ENCODE measurements at places on chromosomes 13 and 19. TPM values are rescaled to one million over a fixed set of nuclear protein-coding genes. Genes with fewer than 3 reads are reported as not detected.

Gene CD177
- total RNA-seq, result 0.72 TPM

Gene DPF1
- total RNA-seq, result not detected

- DNase-seq, result peak; percentile 81
Observed at GRCh38 chr19:45496349-45496953, 396 bp downstream of the RTN2 start.

Gene CDK8
- 8.8 TPM for total RNA-seq

DNA sequence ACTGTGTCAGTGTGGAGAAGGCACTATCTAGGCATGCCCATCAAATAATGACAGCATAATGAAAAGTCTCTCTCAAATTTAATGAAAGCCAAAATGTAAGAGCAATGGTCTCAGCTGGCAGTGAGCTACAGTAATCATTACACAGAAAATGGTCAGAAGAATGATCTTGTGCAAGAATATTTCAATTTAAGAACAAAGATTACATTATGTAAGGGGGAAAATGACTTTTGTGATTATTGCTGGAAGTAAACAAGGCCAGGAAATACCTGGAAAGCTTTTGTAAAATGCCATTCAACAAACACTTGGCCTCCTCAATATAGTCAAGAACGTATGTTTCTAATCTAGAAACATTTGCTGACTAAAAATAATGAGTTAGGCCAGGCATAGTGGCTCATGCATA lies 89.1 kb downstream of the CAB39L start:
- no peak for DNase-seq

- no peak for DNase-seq
Observed at GRCh38 chr13:36453516-36453915, 21.2 kb downstream of the CCNA1 start.

DNA sequence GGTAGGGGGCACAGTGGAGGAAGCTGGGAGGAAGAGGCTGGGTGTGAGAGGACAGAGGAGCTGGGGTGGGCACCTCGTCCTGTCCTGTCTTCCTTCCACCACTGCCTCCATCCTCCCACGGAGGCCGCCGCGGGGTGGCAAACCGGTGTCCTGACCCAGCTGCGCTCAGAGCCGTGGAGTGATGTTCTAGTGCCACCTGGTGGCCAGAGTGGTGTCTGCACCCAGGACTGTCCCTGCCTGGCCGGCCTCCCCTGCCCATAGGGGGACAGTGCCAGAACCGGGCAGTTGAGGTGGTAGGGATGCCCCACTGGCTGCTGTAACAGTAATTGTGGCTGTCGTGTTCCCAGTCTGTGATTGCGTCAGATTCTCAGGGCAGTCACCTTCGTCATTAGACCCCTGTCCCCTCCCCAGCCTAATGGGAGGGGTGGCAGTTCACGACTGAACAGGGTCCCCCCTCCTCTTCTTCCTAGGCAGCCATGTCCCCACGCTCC lies 11.1 kb upstream of the ARRDC2 start:
- DNase-seq, result peak; percentile 83

DNA sequence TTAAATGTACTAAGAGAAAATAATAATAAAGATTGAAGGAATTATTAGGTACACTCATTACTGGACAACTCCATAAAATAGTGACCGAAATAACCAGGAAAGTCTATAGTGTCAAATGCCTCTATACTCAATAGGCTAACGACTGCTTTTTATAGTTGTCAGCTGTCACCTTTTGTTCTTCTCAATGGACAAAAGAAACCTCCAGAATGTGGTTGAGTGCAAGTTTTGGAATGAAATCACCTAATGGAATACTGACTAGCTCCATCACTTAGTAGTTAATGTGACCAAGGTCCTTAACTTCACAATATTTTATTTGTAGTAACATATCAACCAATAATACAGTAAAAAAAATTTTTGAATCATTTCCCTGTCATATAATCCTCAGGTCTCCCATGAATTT lies 18.1 kb downstream of the TSC22D1 start:
- no peak for DNase-seq

- DNase-seq, result no peak
Observed at GRCh38 chr19:48836089-48837017, at the start of gene HSD17B14. Gene HSD17B14, minus strand, starts transcription at chr19:48836491. Its CDS starts 80 bp downstream, at chr19:48836411.

- DNase-seq, result no peak
Observed at GRCh38 chr13:114136576-114136975, 4.2 kb upstream of the RASA3 start.

DNA sequence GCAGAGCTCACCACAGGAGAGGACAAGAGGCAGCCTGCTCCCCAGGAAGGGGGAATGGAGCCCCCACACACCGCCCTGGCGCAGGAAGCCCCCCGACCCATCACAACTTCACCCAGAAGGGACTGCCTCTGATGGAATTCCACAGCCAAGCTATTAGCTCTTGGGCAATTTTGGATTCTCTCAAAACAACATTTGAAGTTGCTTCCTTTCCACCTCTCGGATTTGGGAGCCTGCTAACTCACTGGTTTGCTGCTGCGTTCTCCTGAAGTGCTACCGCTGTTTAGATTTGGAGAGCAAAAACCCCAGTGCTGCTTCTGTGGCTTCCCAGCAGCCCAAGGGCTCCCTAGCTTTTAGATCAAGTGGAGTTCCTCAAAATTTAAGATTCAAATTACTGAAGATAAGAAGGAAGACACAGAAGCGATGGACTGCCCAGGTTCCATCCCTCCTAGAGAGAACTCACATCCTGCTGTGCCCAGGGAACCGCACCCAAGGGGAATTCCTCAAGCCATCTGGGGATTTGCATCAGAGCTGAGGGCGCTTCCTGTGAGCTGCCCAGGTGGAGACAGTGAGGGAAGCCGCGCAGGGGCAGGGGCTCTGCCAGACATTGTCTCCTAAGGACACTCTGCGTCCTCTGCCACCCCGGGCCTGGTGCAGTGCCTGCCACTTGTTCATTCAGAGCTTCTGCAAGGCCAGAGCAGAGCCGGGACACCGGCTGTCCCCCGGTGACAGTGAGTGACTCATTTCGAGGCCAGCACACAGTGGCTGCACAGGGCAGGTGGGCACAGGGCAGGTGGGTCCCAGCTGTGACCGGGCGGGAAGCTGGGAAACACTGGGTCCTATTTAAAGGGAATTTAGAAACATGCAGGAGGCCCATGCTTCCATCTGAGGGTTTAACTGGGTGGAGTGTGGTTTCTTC lies 45.5 kb downstream of the COL4A1 start:
- DNase-seq, result peak; percentile 18

- no peak for DNase-seq
Observed at GRCh38 chr19:43638995-43639518, 593 bp downstream of the CADM4 start.

GRCh38 chr19:1315470-1316166 lies 29.9 kb downstream of the EFNA2 start:
- DNase-seq, result peak; percentile 39

DNA sequence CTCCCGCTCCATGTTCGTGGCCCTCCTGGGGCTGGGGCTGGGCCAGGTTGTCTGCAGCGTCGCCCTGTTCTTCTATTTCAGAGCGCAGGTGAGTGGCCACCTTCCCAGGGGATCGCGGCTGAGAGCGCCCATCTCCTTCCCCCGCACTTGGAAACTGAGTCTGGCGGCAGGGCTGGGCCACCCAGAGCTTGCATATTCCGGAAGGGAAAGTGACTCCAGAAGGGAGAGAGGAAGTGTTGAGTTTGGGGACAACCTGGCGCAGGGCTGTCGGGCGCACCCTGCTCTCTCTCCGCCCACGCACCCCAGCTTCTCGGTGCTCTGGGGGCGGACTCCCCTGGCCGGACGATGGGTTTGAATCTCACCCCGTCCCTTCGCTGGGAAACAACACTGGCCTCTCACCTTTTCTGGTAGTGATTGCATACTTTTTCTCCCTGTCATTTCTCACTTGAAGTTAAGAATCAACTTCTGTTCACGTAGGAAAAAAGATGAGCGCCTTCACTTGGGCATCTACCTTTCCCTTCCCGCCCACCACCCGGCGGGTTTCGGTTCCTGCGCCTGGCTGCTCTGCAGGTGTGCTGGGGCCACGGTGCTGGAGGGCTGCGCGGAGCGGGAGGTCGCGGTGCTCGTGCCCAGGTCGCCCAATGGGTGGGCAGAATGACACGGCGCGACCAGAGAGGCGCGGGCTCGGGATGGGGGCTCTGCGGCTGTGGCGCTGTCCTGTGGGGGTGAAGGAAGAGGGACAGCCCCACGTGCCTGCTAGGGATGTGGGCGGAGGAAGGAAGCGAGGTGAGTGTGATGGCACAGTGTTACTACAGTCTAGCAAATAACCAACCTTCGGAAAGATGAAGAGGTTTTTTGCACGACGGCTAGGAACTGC lies 721 bp downstream of the TNFSF11 start:
- no peak for DNase-seq

DNA sequence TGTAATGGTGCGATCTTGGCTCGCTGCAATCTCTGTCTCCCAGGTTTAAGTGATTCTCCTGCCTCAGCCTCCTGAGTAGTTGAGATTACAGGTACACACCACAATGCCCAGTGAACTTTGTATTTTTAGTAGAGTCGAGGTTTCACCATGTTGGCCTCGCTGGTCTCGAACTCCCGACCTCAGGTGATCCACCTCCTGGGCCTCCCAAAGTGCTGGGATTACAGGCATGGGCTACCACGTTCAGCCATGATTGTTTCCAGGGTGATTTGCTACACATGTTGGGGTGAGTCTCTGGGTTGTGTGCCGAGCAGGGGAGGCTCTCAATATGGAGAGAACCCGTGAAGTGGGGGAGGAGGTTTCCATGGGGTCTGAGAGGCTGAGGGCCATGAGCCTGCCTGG lies 24.8 kb upstream of the CEACAM21 start:
- no peak for DNase-seq

Gene ADGRE3
- not detected for total RNA-seq

- no peak for DNase-seq
Observed at GRCh38 chr13:46181377-46181839, 569 bp downstream of the LCP1 start.

Gene IGFL1
- not detected for total RNA-seq

GRCh38 chr19:42325896-42326771 lies 699 bp downstream of the MEGF8 start:
- peak; percentile 65 for DNase-seq

- peak; percentile 90 for DNase-seq
Observed at GRCh38 chr13:74575729-74576125, 441.5 kb upstream of the KLF12 start.

DNA sequence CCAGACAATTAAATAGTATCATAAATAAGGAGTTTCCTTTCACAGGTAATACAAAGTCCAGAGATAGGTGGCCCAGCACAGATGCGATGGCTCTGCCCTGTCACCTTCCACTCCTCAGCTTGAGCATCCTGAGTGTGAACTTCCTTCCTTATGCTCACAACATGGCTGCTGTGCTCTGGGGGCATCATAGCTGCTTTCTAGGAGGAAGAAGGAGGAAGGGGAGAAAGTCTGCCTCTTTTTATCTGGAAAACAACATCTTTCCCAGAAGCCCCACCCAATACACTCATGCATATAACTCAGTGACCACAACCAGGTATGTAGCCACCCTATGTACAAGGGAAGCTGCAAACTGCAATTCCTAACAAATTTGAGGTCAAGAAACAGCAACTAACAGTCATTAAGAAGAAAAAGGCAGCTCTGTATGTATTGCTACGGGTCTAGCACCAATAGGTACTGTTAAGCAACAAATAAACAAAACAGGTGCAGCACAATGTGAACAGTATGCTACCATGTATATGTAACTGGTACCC lies 201.2 kb upstream of the UBL3 start:
- DNase-seq, result no peak

- DNase-seq, result no peak
Observed at GRCh38 chr19:33426621-33427361, 53.3 kb downstream of the CEBPG start.

- DNase-seq, result no peak
Observed at GRCh38 chr19:45701676-45702075, 9.2 kb downstream of the QPCTL start.

GRCh38 chr13:112895521-112896465 lies 73.2 kb upstream of the MCF2L start:
- no peak for DNase-seq

GRCh38 chr19:38293281-38293680 lies 10.8 kb upstream of the C19orf33 start:
- no peak for DNase-seq

DNA sequence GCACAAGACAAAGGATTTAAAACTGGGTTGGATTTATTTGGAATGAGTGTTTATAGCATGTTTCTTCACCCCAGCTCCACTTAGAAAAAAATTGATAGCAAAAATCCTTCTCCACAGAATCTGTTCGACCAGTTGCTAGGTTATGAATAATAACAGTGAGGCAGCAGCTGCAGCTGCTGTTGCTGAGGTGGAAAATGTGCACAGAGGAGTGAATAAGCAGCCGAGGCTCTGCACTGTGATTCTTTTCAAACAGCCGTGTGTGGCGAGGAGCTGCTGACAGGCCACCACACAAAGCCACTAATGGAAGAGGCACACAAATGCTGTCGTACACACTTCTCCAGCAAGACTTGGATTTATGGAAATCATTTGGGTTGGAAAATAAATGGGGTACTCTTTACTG lies 6.4 kb upstream of the RASL11A start:
- DNase-seq, result no peak

Gene FFAR1
- total RNA-seq, result not detected

GRCh38 chr13:41548031-41548430 lies 90.7 kb downstream of the RGCC start:
- DNase-seq, result no peak

DNA sequence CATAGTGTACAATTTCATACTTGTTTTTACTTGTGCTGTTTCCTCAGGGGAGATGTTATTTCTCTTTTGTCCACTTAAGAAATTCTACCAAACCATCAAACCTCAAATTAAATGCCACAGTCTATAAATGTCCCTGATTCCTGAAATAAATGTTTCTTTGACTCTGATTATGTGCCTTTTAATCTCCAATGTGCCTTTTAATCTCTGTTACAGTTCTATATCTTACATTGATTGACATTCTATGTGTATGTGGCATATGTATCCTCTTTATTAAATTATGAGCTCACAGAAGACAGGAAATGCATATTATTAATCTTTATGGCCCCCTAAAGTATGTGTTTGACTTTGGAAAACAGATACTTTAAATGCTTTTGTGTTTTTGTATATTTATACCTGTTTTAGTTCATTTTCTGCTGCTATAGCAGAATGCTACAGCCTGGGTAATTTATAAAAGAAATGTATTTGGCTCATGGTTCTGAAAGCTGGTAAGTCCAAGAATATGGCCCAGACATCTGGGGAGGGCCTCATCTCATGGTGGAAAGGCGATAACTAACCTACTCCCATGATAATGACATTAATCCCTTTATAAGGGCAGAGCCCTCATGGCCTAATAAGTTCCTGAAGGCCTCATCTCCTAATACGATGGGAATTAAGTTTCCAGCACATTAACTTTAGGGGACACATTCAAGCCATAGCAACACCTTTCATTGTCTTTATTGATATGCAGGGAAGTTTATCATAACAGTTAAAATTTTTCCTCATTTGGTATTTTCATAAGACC lies 403.9 kb downstream of the LIG4 start:
- no peak for DNase-seq
